ENCODE measurements at places on chromosomes 2 and 18. TPM values are rescaled to one million over a fixed set of nuclear protein-coding genes. Genes with fewer than 3 reads are reported as not detected.
A peak's percentile ranks its signal among the peaks of the same experiment; 100 is the strongest.

GRCh38 chr2:70985283-70985688 lies 6.9 kb downstream of the ANKRD53 start:
- no peak for DNase-seq

DNA sequence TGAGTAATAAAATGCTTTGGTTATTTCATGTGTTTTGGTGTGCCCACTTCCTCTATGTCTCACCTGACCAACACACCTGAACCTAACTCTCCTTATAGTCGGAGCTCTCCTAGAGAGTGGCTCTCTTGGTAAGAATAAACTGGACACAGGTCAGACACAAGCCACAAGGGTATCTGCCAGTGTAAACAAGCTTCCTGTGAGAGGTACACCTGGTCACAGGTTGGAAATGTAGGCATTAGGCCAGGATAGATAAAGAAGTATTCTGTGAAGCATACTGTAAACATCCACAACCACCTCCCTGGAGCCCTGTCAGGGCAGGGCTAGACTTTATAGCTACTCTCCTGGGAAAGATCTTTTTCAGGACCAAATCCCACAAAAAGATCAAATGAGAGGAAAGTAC lies 69.4 kb downstream of the ZDBF2 start:
- no peak for DNase-seq

DNA sequence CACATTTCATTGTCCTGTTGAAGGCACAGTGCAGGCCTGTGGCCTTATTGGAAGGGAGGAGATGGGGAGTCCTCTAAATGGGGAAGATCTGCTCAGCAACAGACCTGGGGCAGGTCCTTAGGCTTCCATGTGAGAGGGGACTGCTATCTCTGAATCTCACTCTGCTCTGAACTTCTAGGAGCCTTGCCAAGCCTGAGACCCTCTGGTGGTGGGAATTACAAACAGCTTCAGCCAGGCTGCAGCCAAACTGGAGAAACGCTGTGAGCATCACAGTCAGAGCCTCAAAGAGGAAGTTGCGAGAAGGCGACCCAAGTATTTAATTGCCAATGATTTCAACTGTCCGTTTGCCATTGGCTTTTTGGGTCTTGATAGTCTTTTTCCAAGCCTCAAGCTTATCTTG lies 66.8 kb upstream of the MC2R start:
- DNase-seq: no peak

- DNase-seq: no peak
These were observed 75.8 kb downstream of the ACTR3 start for GRCh38 chr2:113965644-113966043.

DNA sequence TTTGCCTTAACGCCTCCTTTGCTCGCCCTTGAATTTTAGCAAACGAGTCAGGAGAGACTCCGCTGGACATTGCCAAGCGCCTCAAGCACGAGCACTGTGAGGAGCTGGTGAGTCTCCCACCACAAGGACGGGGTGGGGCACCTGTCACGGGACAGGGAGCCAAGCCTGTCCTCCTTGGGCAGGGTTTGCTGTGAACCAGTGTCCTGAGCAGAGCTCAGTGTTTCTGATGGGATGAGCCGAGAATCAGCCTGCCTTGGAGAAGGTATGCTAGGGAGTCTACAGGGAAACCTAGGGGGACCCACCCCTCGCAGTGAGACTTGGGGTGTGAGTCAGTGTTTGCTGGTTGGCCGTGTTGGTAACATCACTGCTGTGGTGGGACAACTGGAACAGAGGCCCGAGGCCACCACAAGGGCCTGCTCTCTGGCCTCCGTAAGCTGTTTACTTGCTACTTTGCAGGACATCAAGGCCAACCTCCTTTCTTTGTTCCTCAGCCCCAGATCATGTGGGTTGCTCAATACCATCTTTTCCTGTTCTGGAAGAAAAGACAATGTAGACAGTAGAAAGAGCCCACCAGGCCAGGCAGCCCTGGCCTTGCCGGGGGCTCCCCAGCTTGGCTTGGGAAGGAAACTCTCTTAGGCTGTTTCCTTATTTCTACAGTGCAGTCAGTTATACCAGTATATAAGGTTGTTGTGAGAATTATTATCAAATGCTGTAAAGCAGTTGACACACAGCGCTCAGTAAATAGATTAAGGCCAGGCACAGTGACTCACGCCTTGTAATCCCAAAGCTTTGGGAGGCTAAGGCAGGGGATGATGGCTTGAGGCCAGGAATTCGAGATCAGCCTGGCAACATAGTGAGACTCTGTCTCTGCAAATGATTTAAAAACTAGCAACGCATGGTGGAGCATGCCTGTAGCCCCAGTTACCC lies 42.4 kb downstream of the ITGB1BP1 start:
- peak; percentile 88 for DNase-seq

GRCh38 chr18:31685097-31686082 lies 1.0 kb upstream of the B4GALT6 start:
- DNase-seq: peak; percentile 86

GRCh38 chr2:66555501-66556324 lies 120.8 kb downstream of the MEIS1 start:
- DNase-seq: peak; percentile 50

DNA sequence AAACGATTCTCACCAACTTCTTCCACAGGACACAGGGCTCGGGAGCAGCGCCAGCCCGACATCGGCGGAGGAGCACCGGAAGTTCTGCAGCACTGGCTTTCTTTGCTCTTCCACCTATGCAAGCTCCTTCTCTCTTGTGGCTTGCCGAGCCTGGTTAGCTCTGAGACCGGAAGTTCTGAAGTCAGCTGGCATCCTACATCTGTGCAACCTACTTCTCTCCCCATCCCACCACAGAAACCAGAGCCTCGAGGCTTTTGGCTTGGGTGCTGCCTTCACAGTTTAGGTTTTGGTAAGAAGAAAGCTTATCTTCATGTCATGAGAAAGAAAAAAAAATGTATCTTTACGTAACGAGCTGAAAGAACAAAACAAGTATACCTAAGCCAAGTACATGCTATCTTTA lies 111.7 kb downstream of the ANKRD44 start:
- peak; percentile 81 for DNase-seq

- DNase-seq: no peak
These were observed 151.8 kb upstream of the HNMT start for GRCh38 chr2:137812517-137812916.

DNA sequence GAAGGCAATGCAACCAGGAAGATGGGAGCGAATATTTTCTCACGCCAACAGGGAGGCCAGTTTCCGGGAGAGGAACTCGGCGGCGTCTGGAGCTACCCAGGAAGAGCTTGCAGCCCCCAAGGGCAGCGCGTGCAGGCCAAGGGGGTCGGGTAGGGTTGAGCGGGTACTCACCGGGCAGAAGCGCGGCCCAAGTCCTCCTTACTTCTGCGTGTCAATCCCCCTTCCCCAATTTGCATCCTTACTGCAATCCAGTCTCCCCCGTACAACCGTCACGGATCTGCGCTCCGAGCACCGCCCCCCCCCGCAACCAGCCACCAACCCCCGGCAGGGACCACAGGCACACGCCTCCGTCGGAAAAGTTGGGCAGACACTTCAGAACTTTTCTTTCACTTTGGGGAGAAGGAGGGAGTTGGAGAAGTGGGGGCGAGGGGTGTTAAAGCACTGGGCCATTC lies 1.3 kb downstream of the ATP8B1 start:
- no peak for DNase-seq

DNA sequence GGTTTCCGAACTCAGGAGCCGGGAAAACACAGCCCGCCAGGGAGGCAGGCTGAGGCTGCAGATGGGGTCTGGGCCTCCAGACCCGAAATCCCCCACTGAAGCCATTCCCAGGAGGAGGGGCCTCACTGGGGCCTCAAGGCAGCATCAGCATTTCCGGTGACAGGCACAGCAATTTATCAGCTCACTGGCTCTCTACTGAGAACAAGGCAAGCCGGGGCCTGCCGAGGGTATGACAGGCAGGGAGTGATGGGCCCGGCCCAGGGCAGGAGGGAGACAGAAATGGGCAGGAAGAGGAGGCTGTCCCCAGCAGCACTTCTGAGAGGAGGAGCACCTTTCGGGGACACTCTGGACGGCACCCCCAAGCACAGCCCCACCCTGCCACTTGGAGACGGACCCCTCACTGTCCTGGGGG lies 12.5 kb downstream of the SDC1 start:
- no peak for DNase-seq

DNA sequence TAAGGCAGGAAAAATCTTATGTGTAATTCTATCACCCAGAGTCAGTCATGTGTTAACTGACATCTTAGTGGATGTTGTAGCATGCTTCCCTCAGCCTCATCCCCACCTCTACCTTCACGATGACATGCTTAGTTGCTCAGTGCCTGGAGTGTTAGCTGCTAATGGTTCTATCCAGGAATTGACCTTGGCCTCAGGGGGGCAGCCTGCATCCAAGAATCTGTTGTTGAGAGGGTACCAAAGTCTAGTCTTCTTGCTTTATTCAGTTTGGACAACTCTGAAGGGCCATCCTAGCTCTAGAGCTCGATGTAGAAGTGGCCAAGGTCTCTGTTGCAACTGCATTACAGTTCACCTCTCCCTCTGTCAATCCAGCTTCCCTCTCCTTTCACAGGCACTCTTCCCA lies 61.2 kb downstream of the ACYP2 start:
- no peak for DNase-seq

LTBP1 gene
- 206 TPM for total RNA-seq

- DNase-seq: no peak
These were observed 187.1 kb downstream of the ZBTB7C start for GRCh38 chr18:48222118-48222517.

Data from posterior vena cava (tissue), 2 donors.